ENCODE measurements at places on chromosomes 3 and 15.

- peak; percentile 2 for DNase-seq
Measured at GRCh38 chr15:58066042-58066867, 744 bp upstream of the ALDH1A2 start.

DNA sequence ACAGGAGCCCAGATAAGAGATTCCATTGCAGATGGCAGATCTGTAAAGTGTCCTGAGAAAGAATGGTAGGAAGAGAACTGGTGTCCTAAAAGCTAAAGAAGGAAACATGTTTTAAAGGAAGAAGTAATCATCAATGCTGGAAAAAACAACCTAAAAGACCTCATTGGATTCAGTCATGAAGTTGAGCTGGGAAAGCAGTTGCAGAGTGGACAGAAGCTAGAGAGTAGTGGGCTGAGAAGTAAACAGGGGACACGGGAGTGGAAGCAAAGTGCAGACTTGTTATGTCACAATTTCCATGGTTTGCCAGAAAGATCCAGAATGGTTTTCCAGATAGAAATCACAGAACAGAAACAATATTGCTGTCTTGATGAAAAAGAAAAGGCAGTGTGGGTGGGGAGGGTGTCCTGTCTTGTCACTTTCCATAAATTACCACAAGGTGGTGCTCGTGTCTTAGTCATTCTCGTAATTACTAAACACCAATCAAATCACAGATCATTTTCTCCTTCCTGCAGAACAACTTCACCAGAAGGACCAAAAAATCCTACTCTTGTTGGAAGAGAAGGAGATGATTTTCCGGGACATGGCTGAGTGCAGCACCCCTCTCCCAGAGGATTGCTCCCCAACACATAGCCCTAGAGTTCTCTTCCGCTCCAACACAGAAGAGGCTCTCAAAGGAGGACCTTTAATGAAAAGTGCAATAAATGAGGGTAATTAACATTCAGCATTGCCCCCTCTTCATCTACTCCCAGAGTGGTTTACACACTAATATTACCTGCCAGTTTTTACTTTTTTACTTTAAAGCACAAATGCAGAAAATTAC lies 64.5 kb downstream of the KLHL25 start:
- DNase-seq, result no peak

DNA sequence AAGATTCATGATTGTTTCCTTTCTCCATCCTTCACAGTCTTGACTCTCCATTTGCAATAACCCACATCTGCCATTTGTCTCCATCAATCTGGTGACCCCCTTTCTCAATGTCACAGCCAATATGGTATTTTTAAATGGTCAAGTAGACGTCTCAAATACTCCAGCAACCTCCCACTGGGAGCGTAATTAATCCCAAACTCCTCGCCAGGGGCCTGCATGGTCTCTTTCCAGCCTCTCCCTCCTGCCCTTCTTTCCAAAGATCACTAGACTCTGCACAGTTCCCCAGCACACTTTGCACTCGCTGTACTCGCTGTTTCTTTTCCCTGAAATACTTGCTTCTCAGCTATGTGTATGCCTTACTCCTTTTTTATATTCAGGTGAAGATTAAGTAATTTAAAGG lies 115.3 kb downstream of the PLCH1 start:
- DNase-seq, result no peak

GRCh38 chr15:40043927-40044716 lies 5.1 kb upstream of the SRP14 start:
- DNase-seq, result no peak

GRCh38 chr15:54364961-54365360 lies 386.7 kb downstream of the UNC13C start:
- DNase-seq, result no peak

- no peak for DNase-seq
Measured at GRCh38 chr15:43376017-43376705, 5.3 kb downstream of the TUBGCP4 start.

- DNase-seq, result no peak
Measured at GRCh38 chr3:121514496-121514895, 31.3 kb downstream of the POLQ start.

- no peak for DNase-seq
Measured at GRCh38 chr15:74025436-74025835, 30.9 kb downstream of the PML start.

DNA sequence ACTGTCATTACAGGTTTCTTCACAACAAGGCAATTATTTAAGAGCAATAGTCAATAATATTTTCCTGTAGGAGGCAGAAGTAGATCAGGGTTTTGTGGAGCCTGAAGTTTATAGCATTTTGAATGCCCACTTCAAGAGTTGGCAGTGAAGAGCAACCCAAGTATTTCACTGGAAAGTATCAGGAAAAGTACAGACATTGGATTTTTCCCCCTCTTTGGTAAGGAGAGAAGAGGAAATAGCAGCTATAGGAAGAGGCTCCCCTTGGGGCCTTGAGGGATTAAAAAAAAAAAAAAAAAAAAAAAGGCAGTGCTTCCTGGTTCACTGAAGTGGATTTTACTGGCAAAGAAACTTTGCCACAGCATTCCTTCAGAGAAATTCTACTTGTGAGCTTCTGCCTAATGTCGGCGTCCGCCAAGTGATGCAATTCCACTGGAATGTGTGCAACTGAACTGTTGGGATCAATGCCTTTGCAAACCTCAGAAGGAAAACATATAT lies 5.7 kb upstream of the CNTN6 start:
- no peak for DNase-seq

GRCh38 chr3:23864931-23865330 lies 51.9 kb downstream of the NKIRAS1 start:
- DNase-seq, result no peak

- DNase-seq, result no peak
Measured at GRCh38 chr3:124587053-124587408, 143.2 kb upstream of the UMPS start.

DNA sequence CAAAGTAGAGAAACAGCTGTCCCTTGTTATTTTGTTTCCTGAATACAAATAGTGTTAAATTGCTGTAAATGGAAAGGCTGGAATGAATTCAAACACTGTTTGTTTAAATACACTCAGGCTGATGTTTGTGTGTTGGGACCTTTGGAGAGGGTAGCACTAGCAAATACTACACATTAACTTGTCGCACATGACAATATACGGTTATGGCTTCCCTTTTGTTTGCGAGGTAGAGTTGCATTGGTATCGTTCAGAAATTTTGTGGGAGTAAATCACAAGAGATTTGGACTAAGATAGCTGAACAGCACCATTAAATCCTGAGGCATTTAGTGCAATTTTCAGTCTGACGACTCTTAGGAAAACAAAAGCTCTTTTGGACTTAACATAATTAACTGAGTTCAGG lies 213.0 kb upstream of the ROBO2 start:
- no peak for DNase-seq

DNA sequence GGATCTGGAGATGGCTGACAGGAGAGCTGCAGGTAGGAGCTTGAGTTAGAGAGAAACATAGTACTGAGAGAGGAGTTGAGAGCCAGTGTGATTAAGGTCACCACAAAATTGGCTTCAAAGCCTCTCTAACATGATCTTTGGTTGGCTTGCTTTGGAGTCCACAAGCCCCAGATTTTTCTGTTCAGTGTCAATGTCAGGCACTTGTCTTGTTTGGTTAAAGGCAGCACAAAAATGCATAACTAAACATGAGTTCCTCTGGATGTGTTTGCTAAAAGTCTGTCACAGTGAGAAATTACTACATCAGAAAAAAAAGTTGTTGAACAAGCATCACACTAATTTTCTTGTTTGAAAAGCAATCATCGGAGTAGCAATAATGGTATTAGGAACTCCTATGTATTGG lies 440.5 kb downstream of the NTRK3 start:
- DNase-seq, result no peak

DNA sequence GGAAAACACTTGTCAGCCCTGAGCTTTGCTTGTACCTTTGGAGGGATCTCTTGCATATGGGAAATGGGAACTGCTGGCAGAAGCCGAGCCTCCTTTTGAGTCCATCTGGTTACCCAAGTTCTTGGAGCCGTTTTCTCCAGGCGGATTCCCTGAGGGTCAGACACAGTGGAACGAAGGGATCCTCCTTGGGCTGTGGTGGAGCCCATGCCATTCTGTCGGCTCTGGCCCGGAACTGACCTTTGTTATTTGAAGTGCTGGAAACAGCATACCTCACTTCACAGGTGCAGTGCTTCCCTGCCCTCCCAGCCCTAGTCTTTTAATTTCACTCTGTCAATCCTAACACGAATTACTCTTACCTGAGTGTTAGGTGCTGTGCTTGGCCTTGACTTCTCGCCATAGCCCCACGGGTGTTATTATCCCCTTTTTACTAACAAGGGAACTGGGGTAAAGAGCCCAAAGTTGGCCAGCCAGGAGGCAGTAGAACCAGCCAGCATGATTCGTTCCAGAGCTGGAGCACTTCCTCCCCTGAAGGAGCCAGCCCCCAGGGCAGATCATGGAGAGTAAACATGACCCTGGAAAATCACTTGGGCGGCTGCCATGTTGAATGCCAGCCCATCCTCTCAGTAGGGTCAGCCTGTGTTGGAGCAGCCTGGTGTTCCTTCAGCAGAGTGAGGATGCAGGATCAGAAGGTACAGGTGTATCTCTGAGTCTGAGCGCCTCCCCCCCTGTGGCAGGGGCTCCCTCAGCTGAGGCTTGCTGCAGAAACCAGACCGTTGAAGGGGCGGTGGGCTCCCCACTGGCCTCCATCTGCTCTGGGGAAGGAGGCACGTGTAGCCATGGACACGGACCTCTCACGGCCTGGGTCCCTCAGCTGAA lies 143.2 kb downstream of the DNAJB8 start:
- DNase-seq, result no peak

- no peak for DNase-seq
Measured at GRCh38 chr15:78417754-78418630, 20.0 kb upstream of the IREB2 start.

GRCh38 chr3:51975852-51976549 lies 1.1 kb downstream of the ABHD14A start:
- peak; percentile 37 for DNase-seq

Measured in nucleus accumbens (tissue), 56 donors.